Lung microvascular endothelial cell (primary cell): ENCODE measurements at places on chromosomes 2 and 18. TPM values are rescaled to one million over a fixed set of nuclear protein-coding genes. Genes with fewer than 3 reads are reported as not detected.

- DNase-seq: no peak
Observed at GRCh38 chr2:20424300-20425290, 22.3 kb upstream of the RHOB start.

DNA sequence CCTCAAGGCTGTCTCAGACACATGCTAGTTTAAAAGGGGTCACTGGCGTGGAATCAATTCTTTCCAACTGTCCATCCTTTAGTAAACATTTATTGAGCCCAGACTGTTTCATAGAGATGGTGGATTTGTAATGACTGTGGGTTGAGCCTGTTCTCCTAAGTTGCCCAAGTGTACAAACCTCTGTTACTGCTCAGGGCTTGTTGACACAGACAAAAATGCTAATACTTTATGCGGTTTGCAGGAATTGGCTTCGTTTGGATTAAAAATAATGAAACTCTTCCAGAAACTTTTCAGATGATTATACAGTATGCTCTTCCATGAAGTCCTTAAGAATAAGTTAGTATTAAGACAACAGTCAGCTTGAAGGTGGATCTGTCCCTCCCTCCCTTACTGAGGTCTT lies 83.6 kb upstream of the MGAT5 start:
- no peak for DNase-seq

DNA sequence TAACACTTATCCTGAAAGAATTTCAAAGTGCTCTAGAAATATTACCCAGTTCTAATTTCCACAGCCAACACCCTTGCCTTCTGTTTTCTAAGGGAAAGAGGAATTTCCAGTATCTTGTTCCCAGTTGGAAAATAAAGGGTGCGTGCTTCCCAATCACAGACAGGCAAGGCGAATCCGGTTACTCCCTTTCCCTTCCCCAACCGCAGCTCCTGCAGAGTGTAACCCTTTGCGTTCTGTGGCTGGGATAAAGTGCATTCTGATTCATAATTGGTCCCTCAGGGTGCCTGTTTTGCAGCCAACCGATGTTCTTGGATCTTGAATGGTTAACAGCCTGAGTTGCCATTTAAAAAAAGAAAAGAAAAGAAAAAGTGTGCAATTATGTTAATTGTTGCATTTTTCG lies 40.6 kb upstream of the PGAP1 start:
- DNase-seq: peak; percentile 71

- no peak for DNase-seq
Observed at GRCh38 chr2:32699151-32699550, 71.3 kb downstream of the TTC27 start.

DNA sequence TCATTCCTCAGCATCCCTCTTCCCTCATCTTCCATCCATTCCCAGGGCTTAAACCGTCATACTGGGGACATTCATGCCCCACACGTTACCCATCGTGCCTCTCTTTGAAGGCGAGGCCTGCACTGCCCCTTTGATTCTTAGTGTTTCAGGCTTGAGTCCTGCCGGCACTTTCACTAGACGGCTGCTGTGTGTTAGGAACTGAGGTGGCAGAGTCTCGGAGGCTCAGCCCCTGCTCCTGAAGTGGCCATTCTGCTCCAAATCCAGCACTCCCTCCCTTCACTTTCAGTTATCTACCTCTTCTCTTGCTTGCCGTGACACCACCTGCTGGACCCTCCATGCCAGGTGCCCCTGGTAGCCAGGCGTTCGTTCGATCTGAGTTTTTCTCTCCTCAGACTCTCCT lies 43.0 kb downstream of the GRHL1 start:
- no peak for DNase-seq

The CTLA4 gene
- 0.40 and 0.44 TPM in 2 replicates for total RNA-seq

The IFIH1 gene
- 4.1 and 6.3 TPM in 2 replicates for total RNA-seq

The BOLL gene
- total RNA-seq: not detected in 2 replicates
